ENCODE measurements at places on chromosomes 1 and 21.
A peak's percentile ranks its signal among the peaks of the same experiment; 100 is the strongest.

GRCh38 chr1:40834968-40835545, 27.1 kb downstream of the CITED4 start:
- no peak for DNase-seq

DNA sequence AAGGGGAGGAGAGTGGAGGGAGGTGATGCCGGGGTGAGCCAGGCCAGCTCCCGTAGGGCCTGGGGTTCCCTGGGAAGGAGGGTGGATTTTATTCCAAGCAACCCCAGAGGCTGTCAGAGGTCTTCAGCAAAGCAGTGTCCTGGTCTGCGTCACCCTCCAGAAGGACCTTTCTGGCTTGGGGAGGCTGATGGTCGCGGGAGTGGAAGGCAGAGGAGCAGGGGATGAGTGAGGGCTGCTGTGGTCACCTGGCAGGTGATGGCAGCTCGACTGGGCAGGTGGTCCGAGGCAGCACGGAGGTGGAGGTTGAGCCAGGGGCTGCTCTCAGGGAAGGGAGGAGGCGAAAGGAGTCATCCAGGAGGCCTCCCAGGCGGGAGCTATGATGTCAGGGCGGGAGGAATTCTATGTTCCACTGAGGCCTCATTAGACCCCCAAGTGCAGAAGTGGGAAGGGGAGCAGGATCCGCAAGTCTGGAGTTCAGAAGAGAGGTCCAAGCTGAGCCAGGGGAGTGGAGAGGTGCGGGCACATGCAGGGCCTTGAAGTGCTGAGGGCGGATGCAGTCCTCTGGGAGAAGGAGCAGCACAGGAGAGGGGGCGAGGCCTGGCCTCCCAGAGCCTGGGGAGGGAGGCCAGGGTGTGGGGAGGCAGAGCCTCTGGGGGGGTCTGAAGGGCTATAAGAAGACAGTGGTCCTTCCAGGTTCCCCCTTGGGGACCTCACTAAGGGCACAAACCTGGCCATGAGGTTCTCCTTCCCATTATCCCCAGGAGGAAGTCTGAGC, 33.3 kb downstream of the BMP8A start:
- no peak for DNase-seq

- peak; percentile 10 for DNase-seq
Observed at GRCh38 chr1:64828829-64829228, 84.0 kb downstream of the RAVER2 start.

DNA sequence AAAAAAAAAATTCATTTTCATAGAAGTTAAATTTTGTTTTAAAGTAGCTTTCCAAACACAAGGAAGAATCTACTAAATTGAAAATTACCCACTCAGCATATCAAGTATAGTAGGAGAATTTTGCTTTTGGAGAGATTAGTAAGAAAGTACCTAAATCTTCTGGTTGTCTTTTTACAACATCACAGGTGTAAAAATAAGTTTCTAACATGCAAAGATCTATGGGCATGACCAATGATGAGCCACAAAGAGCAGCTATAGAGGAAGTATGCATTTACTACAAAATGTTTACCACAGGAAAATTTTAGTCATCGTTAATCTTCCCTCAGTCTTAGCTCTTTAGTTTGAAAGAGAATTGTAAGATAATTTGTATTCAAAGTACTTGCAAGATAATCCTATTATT, 28.1 kb downstream of the ANGPTL3 start:
- DNase-seq: no peak

DNA sequence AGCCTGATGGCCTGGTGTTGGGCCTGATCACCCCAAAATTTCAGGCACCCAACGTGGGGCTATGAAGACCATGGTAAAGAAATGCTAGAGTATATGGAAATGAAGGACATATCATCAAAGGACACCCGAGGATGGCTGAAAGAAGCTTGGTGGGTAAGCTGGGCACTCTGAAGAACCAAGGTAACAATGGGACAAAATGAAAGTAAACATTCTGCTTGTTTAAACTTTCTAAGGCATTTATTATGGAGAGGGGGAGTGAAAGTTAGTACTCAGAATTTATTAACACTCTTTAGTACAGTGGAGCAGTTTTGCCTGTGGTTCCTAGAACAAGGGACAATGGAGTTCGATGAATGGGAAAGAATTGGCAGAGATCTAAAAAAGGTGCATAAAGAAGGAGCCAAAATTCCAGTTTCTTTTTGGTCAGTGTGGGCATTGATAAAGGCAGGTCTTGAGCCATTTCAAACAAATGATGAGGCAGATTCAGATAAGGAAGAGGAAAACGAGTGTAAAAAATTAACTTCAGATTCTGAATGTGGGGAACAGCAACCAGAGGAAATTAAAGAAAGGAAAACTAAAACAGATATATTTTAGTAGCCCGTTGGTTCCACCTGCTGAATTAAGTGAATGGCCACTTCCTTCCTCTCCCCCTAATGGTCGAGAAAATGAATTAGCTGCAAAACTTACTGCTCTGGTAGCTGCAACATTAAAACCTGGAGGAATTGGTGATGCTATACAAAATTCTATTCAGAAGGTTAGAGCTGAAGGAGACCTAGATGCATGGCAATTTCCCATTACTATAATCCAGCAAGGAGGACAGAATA, 8.4 kb upstream of the PM20D1 start:
- no peak for DNase-seq

DNA sequence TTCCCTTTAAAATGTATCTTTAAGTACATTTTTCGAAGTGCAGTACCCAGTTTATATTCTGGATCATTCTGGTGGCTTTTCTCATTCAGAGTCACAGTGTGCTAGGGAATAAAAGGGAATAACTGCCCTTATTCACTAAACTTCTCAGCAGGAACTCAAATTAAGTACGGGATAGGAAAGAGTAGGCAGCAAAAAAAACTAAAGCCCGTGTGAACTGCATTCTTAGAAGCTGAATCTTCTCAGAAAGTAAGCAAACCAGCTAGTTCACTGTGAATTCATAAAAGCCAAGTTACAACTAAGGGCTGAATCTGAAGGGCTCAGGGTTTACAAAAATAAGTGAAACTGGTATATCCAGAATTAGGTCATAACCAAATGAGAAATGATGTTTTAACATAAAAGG, 22.0 kb downstream of the PRPF38A start:
- no peak for DNase-seq

GRCh38 chr21:34811368-34811767, 142.6 kb downstream of the CLIC6 start:
- no peak for DNase-seq

All from CD4-positive, alpha-beta T cell treated with Interleukin-2 at 100 ng/mL for 4 hours (primary cell).